ENCODE measurements at places on chromosomes 7 and 10.

- DNase-seq = no peak
These were observed 16.6 kb downstream of the PAXIP1 start for GRCh38 chr7:154986200-154986945.

- DNase-seq = no peak
These were observed 6.7 kb upstream of the PARP12 start for GRCh38 chr7:140069298-140069949.

DNA sequence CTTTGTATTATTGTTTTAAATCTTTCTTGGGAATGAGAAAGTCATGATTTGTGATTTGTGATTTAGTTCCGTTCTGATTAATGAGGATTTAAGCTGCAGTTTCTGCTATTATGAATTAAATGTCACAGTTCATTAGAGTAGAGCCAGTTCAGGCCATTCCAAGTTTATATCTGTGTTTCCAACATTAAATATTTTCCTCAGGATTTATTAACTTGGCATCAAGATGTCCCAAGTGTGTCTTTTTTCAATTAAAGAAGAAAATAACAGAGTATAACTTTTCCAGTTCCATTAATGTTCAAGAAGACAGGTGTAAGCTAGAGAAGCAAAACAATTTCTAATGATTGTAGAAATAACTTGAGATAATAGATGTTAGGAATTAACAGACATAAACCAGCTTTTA is 1183.2 kb upstream of the CELF2 start:
- DNase-seq = no peak

- DNase-seq = no peak
These were observed 79.6 kb upstream of the STRIP2 start for GRCh38 chr7:129354428-129355157.

DNA sequence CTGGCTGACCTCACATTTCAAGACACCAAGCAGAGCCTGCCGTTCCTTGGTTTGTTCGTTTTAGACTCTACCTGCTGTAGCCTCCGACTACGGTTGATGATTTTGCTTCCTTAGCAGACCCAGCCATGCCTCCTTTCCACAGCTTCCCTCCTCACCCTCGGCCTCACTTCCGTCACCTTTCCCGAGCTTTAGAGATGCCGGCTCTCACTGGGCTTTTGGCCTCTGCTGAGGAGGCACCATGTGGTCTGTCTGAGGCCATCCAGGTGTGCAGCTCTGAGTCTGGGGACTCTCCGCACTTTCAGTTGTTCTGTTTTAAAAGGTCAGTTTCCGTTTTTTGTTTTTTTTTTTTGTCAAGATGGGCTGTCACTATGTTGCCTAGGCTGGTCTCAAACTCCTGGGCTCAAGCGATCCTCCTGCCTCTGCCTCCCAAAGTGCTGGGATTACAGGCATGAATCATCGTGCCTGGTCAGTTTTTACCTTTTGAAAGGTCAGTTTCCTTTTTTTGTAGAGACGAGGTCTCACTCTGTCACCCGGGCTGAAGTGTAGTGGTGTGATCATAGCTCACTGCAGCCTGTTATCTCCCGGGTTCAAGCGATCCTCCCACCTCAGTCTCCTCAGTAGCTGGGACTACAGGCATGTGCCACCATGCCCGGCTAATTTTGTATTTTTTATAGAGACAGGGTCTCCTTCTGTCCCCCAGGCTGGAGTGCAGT is 11.7 kb downstream of the ORAI2 start:
- no peak for DNase-seq

- DNase-seq = no peak
These were observed 6.3 kb upstream of the LIPF start for GRCh38 chr10:88657901-88658300.

GRCh38 chr7:142626420-142627035 is 122.7 kb upstream of the PRSS1 start:
- peak; percentile 63 for DNase-seq

Measured in lung microvascular endothelial cell (primary cell).